NCI-H1092 treated with DMSO at 0.1 percent for 48 hours (cell line): ENCODE measurements at places on chromosomes 2 and 18.

GRCh38 chr2:19759880-19760279 lies 141.9 kb downstream of the TTC32 start:
- DNase-seq, result no peak

DNA sequence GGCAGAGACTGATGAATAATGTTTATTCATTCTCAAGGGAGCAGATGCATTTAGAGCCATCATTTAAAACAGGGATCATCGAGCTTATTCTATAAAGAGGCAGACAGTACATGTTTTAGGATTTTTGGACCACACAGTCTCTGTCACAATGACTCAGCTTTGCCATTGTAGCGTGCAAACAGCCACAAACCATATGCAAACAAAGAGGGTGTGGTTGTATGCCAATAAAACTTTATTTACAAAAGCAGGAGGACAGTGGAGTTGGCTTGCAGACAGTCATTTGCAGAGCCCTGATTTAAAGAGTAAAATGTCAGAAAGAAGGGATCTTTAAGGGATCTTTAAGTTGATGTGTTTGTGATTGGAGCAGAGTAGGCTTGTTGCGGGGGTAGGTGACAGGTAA lies 51.5 kb downstream of the SMIM21 start:
- no peak for DNase-seq

DNA sequence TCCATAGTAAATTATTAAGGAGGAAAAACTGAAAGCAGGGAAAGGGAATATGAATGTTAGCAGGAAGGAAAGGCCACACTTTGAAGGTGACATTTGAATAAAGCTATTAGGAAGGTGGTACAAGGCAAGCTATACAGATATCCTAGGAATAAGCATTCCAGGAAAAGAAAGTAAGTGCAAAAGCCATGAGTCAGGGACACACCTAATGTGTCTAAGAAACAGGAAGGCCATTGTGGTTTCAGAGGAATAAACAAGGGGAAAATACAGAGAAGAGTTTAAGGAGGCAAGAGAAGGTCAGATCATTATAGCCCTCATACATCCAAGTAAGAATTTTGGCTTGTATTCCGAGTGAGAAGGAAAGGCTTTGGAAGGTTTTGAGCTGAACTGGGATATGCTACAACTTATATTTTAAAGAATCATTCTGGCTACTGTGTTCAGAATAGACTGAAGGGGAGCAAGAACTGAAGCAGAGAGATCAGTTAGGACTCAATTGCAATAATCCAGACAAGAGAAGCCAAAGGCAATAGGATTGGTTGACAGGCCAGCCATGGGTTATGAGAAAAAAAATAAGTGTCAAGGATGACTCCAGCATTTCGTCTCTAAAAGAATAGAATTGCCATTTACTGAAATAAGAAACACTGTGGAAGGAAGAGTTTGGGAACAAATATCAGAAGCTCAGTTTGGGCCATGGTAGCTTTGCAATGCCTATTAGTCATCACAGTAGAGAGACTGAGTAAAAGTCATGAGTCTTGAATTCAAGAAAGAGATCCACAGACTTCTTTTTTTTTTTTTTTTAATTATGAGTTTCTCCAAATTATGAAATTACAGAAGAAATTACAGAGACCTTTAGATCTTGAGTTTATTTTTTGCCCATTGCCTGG lies 11.3 kb downstream of the RAD51AP2 start:
- DNase-seq, result no peak

DNA sequence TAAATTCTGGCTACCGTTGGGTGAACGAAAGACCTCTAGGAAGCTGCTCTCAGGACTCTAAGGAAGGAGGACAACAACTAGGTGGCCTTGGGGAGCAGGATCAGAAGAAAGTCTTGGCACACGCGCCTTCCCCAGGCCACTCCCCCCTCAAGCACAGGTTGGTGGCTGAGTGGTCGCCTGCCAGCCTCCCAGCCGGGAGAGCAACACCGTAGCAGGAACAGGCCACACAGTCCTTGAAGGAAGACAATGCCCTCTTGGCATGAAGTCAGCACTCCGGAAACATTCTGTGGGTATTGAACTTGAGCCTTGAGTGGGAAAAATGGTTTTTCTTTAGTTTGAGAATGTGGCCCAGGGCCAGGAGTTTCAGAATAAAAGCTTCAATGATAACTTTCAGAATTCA lies 87.4 kb upstream of the AGAP1 start:
- no peak for DNase-seq

DNA sequence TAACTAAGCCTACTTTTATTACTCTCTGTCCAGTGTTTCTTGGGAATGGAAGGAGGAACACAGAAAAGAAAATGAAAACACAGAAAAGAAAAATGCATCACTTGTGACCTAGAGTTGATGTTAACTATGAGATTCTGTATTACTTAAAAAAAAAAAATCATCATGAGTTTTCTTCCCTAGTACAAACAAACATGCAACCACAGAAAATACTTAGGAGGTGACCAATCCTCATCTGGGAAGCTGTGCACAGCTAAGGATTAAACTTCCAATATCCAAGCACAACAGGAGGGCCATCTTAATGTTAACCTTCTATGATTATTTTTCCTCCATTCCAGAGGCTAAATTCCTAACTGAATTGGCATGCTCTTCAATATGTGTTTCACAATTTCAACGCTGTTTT lies 1140.4 kb downstream of the LRP1B start:
- no peak for DNase-seq

DNA sequence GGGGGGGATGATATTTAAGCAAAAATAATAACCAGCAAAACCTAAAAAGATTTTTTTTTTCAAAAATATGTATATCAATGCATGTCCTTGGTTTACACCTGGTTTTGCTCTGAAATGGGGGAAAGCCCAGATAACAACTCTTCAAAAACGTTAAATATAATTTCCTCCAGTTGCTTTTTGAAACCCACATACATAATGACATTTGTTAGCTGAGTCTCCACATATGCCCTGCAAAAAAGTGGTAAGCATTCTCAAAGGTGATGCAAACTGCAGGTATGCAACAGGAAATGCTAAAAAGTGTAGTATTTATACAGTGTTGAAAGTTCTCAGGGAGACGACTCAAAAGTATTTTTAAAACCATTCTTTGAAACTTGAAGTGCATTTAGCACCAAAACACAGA lies 258.6 kb downstream of the ZEB2 start:
- DNase-seq, result no peak

DNA sequence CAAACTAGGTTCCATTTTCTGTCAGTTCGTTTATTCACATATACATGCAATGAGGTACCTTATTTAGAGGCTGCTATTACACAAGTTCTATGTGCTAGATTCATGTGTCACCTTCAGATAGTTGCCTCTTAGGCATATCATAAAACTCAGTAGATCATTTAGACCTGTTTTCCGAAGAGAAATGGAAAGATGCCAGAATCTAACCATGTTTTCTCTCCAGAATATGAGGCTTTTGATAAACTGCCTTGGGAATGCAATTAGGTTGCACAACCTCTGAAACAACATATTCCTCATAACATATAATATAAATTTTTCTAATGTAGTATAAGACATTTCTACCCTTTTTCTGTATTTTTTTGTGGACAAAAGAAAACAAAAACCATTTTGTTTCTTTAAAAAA lies 108.1 kb downstream of the PRPF40A start:
- DNase-seq, result no peak
